ENCODE measurements at places on chromosomes 12 and 14.

DNA sequence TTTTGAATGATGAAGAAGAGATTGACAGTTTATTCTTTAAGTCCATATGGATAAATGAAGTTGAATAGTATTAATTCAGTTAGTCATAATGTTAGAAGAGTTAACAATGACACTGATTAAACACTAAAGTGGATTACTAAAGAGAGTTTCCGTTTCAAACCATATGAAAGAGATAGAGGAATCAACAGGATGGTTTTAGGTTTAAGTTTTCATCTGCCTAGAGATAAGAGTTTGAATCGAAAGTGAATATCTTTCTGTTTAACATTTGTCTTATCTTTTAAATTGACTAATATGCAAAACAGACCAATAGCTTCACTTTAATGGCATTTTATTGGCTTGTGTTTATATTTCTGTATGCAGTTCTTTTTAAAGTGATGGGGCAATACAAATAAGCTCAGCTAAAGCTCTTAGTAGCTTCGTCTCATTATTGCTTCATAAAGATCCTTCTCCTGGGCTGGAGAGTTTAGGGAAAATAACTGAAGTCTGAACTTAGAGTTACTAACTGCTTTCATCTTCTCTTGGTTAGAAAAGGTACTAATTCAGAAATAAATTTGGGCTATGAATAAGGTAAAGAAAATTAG, 66.0 kb downstream of the MIPOL1 start:
- no peak for DNase-seq

GRCh38 chr12:32134101-32134888, 27.6 kb downstream of the BICD1 start:
- DNase-seq, result peak; percentile 9

DNA sequence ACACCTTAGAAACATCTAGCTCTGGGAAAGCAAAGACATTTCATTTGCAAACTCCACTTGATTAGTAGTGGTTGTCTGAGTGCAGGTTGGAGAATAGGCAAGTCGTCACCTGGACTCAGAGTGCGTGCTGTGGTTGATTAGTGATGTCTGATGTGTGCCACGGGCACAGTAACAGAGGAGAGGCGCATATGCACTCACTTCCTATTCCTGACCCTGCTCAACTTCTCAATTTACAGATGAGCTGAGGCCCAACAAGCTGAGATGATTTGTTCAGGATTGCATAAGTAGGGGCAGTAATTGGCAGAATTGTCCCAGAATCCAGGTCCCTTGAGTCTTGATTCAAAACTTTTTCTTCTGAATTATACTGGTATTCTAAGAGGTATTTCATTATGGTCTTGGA, 44.9 kb downstream of the ADCK1 start:
- no peak for DNase-seq

GRCh38 chr14:28467611-28468010, 299.0 kb upstream of the FOXG1 start:
- DNase-seq, result no peak

DNA sequence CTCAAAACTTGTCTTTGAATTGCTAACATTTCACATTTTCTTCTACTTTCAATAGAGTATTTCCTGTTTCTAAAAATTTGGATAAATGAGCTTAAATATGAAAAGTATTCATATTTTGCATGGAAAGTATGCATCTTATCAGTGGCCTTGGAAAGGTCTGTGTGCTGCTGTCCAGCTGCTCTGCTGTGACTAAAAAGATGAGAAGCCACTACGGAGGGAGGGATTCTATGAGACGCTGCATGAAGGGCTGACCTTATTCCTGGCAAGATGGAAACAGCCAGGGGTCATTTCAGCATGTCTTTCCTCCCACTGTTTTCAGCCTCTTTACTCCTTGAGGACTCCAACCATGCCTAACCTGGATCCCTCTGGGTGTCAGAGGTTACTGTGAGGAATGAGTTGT, 13.0 kb downstream of the PIWIL1 start:
- no peak for DNase-seq

DNA sequence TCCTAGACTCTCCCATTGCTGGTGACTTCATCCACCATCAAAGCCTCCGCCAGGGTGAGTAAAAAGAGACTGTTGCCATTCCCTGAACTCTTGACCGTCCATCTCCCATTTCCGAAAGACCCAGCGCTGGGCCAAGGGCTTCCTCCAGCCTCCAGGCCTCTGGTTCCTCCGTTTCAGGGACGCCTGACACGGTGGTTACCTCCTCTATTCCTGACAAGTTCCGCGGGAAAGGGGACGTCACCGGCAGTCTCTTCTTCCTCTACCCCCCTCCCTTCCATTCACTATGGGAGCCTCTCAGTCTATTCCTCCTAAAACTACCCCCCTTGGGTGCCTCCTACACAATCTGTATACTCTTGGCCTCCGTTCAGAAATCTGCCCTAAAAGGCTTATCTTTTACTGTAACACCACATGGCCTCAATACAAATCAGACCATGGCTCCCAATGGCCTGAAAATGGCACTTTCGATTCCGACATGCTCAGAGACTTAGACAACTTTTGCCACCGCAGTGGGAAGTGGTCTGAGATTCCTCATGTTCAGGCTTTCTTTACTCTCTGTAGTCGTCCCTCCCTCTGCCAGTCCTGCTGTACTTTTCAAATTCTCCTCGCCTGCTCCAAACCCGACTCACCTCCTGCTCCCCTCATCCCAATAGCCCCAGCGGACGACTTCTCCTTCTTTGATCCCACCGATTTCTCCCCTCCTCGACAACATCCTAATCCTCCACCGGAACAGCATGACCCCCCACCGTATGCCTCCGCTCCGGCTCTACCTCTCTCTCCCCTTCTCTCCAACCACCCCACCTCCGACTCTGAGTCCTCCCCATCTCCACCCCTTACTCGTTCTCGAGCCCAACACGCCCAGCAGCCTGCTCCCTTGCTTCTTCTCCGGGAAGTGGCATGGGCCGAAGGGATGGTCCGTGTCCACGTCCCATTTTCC, 70.4 kb downstream of the MOK start:
- no peak for DNase-seq

DNA sequence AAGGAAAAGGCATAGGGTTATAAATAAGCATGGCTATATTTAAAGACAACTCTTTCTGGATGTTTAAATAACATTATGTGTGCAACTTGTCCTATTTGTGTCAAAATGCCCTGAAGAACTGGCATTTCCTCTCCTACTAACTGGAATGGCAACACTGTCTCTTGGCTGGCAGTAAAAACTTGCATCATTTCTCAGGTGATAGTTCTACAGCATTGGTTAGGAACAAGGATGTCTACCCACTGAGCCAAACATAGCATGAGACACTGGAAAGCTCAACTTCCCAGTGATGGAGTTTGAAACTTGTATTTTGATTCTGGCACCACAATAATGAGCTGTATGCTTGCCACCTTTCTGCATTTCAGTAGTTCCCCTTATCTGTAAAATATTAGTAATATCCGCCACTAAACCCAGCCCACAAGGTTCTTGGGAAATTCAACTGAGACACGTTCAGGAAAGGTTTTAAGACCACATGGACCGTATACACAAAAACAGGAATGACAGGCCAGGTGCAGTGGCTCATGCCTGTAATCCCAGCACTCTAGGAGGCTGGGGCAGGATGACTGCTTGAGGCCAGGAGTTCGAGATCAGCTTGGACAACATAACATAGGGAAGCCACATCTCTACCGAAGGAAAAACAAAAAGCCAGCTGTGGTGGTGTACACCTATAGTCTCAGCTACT, 5.1 kb downstream of the SLC38A2 start:
- no peak for DNase-seq

DNA sequence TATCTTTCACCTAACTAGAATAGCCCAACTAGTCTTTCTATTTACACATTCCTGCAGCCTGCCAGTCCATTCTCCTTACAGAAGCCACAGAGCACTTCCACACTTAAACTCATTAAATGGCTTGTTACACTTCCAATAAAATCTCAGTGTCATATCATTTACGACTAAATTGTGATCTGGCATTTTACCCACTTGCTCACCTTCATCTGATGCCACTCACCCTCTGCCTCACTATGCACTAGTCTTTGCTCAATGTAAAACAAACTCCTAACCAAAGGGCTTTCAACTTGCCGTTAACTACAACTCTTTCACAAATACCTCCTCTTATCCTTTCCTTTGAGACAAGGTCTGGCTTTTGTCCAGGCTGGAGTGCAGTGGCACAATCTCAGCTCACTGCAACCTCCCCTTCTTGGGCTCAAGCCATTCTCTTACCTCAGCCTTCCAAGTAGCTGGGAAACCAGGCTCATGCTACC, 24.1 kb downstream of the YAF2 start:
- no peak for DNase-seq

DNA sequence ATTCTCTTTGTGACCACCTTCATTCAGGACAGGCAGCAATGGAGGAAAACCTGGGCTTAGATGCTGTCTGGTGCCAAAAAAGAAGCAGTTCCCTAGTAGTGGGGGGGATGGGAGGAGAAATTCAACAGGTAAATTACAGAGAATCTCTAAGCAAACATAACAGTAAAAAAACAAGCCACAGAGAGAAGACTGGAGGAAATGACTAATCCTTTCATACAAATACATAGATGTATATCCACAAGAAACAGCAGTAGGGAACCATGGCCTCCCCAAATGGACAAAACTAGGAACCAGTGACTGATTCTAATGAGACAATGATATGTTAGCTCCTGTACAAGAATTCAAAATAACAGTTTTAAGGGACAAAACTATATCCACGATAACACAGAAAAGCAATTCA, 513.0 kb downstream of the NAV3 start:
- no peak for DNase-seq

Data from NK-92 treated with Interleukin-12 subunit alpha and Interleukin-12 subunit beta, amount 100 ng/mL, for 24 hours (cell line).